ENCODE measurements at places on chromosomes 2 and 18.
A peak's percentile ranks its signal among the peaks of the same experiment; 100 is the strongest.

DNA sequence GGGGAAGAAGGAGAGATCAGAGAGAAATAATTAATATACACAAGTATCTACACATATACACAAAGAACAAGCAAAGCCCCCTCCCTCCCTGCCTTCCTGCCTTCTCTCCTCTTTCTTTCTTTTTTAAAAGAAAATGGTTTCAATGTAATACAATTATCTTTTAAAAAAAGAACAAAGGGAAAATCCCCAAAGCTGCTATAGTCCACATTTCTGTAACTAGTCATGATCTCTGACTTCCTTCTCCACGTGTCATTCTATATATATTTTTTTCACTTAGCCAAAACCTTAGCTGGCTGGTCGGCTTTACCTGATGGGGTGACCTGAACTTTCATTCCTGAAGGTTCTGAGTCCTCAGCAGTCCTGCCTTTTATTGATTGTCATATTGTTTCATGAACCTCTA is 44.3 kb downstream of the MAP3K20 start:
- DNase-seq = no peak

- DNase-seq = no peak
Observed at GRCh38 chr2:177772529-177772928, 300.0 kb downstream of the PDE11A start.

DNA sequence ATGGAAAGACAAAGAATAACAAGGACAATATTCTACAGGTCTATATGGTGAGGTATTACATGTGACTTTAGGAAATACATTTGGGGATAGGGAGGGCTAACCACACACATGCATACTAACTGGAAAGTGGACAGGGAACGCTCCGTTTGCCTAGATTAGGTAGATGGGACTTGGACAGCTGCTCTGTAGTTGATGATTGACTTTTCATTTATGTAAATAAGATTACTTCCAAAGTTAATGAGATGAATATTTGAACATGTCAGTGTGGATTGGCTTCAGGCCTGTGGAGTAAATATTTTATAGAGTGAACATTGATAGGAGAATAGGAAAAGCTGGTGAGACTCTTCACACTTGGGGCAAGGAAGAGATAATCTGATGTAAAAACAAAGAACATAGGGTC is 142.0 kb downstream of the NCK2 start:
- no peak for DNase-seq

- no peak for DNase-seq
Observed at GRCh38 chr18:6161549-6161948, 253.2 kb downstream of the L3MBTL4 start.

DNA sequence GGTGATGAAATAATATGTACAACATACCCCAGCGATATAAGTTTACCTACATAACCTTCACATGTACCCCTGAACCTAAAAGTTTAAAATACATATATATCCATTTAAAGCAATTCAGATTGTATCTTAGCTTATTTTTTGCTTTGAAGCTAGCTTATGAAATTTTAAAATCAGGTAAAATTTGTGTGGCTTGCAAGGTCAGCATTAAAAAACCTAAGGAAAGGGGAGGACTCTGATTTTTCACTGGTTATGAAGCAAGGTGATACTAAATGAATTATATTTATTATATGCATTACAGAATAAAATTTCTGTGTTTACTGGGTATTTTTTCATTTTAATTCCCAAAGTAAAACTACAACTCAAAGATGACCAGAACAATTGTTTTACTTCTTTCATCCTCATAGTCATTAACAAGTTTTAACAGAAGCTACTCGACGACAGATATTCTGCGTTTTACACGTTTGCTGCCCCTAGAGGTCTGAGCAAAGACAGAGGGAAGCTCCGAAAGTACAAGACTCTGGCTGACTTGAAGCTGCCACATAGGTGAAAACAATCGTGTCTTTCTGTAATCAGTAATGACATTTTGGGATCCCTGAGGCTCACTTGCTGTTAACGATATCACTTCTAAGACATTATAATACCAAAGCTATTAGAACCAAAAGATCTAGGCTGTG is 17.1 kb downstream of the PKP4 start:
- DNase-seq = no peak

GRCh38 chr2:10161961-10162441 is 39.5 kb downstream of the RRM2 start:
- peak; percentile 67 for DNase-seq

DNA sequence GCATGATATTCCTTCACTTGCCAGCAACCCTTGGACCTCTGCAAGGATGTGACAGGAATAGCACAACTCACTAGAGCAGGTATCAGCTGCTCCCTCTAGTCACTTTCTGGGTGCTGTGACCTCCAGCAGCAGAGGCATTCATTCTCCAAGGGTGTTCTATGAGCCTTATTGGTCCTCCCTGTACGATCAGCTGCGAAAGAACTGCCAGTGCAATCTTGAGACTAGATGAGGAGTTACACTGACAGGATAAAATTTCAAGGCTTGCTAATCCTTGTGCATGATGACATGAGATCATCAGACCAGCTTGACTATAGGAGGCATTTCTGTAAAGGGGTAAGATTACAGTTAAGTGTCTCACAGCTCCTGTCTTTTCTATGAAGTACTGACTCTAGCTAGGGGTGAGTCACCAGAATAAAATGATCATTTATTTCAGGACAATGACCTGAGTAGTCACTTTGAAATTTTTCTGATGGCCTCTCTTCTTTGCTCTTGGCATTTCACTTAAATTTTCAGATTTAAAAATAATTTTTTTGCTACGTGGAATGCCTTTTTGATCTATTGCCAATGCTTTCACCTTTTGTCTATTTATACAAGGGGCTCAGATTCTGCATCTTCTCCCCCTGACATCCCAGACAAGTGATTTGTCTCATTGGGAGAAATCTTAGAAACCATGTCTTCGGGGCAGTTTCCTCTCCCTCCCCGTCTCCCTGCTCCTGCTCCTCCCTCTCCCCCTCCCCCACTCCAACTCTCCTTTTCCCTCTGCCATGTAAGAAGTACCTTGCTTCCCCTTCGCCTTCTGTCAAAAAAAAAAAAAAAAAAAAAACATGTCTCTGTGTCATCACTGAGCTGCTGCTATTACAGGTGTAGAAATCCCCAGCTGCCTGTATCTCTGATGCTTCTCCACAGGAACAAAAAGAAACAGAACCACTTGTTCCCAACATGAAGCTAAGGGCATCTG is 49.2 kb upstream of the FRZB start:
- DNase-seq = peak; percentile 84
